ENCODE measurements at places on chromosomes 3 and 15. TPM values are rescaled to one million over a fixed set of nuclear protein-coding genes. Genes with fewer than 3 reads are reported as not detected.
A peak's percentile ranks its signal among the peaks of the same experiment; 100 is the strongest.

Gene TMEM158
- polyA plus RNA-seq, result 3.1 TPM

Gene CTXN2
- 0.15 TPM for polyA plus RNA-seq

Gene C3orf49
- not detected for polyA plus RNA-seq

Gene DGKG
- 0.95 TPM for polyA plus RNA-seq

- DNase-seq, result no peak
Measured at GRCh38 chr15:49212897-49213296, 42.9 kb downstream of the GALK2 start.

DNA sequence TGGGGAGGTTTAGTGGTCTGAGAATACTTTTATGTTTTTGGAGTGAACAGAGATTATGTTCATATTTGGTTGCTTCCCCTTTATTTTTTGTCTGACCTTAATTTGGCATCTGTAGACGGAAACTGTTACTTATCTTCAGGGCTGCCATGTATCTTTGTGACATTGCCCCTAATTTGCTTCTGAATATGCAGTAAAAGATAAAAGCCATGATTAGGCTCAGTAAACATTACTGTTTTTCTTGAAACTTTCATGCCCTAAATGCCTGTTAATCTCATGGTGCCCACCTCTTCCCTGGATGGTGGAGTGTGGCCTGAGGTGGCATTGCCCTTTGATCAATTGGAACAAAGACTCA lies 106.7 kb downstream of the C3orf70 start:
- no peak for DNase-seq

GRCh38 chr3:177131927-177132636 lies 65.2 kb downstream of the TBL1XR1 start:
- DNase-seq, result peak; percentile 26

DNA sequence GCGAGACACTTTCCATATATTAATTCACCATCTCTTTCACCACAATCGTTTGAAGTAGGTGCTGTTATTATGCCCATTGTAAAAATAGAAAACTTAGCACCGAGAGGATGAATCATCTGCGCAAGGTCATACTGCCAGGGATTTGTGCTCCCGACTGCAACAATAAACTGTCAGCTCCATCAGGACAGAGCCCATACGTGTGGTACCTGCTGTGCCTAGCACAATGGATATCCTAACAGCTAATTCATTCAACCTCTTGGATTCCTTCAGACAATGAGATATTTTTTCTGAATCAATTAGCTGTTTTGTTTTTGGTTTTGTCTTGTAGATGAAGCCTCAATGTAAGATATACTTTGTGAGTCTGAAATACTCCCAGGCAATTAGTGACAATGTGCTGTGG lies 32.3 kb upstream of the PROK2 start:
- no peak for DNase-seq
